ENCODE measurements at places on chromosomes 5 and 9.

DNA sequence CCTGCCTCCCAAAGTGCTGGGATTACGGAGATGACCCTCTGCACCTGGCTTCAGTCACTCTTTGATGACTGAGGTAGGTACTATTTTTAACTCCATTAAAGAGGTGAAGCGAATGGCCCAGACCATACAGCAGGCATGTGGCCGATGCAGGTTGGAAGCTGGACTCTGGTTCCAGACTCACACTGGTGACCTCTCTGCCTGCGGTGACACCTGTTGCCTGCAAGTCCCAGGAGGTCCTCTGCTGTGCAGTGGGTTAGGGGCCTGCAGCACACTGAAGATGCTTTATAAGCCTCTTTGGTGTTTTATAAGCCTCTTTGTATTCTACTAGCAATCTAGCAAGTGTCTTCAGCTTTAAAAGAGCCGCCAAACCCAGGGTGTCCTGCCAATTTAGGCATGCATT is 49.2 kb upstream of the PTCH1 start:
- DNase-seq, result no peak

DNA sequence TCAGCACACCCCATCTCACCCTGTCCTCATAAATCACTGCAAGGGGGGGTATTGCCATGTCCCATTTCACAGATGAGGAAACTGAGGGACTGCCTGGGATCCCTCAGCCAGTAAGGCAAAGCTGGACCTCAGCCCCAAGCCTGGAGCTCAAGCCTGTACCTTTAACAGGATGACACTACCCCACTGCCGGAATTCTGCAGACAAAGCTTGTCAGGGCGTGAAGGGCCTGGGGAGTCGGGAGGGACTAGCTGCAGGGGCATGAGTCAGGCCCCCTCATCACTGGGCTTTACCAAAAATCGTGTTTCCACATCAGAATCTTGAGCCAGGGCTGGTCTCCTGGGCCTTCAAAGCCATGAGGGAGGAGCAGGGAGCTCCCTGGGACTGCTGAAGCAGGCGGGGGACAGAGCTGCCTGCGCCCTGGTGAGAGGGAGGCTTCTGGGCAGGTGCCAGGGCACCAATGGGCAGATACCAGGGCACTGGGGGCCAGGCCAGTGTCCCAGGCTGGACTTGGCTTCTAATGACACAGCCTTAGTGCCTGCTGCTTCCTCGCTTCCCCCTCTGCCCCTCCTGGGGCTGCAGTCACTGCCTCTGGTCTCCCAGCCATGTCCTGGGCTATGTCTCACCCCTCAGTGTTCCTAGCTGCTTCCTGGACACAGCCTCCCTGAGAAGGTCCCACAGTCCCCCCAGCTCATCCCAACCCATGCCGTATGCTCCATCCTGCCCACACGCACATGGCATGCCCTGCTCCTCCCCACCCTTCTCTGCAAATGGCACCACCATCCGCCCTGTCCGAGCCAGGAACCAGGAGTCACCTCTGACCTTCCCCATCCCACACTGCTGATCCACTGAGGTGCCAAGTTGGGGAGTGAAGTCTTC is 80.7 kb downstream of the LMX1B start:
- no peak for DNase-seq

GRCh38 chr9:131668439-131669268 is 71.2 kb downstream of the RAPGEF1 start:
- no peak for DNase-seq

DNA sequence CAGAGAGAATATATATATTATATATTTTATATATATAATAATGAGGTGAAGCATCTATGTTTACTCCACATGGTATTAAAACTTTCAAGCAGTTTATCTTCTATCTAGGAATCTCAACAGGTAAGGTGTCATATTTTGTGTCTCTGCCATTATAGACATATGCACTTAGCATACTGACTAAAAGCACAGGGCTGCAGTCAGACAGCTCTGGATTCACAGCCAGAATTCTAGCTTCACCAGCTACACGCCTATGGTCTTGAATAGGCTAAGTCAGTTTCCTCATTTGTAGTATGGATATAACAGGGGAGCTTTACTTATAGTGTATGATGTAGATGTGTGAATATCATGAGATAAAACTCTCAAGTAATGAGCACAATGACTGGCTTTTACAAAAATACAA is 57.9 kb downstream of the FBN2 start:
- DNase-seq, result no peak

GRCh38 chr5:116365006-116365496 is 209.6 kb downstream of the SEMA6A start:
- no peak for DNase-seq

DNA sequence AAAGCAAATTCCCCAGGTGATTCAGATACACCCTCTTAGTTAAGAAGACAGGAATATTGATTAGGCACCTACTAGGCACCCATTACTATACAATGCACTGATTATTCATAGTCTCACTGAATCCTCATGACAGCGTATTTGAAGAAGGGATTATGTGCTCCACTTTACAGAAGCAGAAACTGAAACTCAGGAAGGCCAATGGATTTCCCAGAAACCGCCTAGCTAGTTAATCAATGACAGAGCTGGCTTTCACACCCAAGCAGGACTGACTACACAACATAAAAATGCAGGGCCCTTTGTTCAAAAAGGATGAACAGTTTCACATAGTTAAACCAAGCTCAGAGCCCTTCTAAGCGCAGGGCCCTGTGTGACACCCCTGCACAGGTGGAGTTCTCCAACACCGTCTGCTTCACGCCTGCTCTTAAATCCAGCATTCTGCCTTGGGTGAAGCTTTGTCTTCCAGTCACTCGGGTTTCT is 117.3 kb downstream of the TTLL11 start:
- no peak for DNase-seq

DNA sequence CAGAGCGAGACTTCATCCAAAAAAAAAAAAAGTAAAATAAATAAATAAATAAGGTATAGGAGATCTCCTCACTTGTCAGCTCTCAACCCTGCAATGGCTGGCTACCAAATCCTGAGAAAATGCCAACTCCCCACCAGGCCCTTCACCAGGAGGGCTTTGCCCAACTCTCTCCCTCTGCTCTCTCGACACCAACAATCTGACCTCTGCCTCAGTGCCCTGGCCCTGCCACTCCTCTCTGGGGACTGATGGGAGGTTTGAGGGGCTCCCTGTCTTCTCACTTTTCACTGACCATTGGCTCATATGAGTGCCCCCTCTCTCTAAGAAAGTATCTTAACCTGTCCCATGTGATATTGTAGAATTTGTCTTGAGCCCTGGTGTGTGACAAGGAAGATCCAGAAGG is 52.6 kb upstream of the SH3PXD2B start:
- DNase-seq, result peak; percentile 9

DNA sequence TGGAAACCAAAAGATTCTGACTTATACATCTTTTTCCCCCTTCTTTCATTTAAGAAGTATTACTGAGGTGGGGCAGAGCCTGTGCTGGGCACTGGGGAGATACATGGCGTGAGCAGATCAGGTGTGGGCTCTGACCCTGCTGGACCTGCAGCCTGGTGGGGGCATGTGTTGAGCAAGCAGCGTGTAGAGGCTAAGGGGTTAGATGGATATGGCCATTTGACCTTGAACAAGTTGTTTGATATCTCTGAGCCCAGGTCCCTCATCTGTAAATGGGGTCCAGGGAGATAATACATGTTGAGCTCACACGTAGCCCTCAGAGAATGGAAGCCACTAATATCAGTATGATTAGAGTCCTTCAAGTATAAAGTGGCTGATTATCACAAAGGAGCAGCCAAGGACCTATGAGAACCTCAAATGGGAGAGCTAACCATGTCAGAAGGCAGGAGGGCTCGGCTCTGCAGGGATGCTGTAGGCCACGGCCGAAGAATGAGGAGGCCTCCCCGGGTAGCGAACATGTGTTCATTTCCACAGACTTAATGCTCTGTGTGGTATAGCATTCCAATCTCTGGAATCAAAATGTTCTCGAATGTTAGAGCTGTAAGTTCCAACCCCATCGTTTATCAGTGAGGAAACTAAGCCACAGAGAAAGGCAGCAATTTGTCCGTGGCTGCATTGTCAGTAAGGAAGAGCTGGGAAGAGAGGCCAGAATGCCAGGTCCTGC is 15.4 kb upstream of the ANGPTL2 start:
- DNase-seq, result no peak

DNA sequence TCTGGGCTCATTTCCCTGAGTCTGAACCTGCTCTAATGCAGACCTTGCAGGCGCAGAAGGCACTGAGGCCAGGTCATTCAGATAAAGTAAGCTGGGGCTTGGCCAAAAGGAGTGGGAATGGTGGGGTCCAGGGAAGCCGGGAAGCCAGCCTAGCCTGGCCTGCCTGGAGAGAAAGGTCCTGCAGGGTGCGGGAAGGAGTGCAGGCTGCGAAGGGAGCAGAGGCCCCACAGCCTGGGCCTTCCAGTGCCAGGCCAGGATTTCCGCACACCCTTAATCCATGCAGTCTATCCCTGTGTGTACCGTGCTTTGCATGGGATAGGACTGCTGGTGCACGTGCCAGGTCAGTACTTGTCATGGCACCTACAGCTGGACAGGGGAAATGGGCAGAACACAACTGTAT is 3.6 kb upstream of the STING1 start:
- no peak for DNase-seq

GRCh38 chr9:70519912-70520724 is 105.7 kb upstream of the KLF9 start:
- no peak for DNase-seq

DNA sequence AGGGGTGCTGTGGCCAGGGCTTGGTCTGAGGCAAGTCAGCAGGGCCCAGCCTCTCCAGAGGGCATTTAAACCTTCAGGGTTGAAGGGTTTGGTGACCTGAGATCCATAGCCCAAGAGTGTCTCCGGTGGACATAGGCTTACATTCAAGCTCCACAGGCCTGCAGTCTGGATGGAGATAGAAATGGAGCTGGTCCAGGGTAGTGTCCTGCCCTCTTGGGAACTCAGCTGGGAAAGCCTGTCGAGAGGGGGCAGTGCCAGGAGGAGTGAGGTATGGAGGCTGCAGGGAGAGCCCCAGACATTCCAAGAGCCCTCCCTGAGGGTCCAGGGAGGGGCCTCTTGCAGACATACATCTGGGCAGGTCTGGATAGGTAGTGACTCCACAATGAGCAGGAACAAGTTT is 177.0 kb upstream of the MVB12B start:
- no peak for DNase-seq

GRCh38 chr5:38189081-38189504 is 69.3 kb upstream of the EGFLAM start:
- no peak for DNase-seq

- DNase-seq, result no peak
Measured at GRCh38 chr9:114655689-114656088, 1.9 kb downstream of the TEX53 start.

- no peak for DNase-seq
Measured at GRCh38 chr5:78586251-78586650, 62.3 kb downstream of the LHFPL2 start.

GRCh38 chr9:121771851-121772599 is 120.6 kb downstream of the DAB2IP start:
- DNase-seq, result peak; percentile 76

GRCh38 chr5:10941900-10942299 is 180.9 kb upstream of the DAP start:
- DNase-seq, result no peak

- DNase-seq, result peak; percentile 58
Measured at GRCh38 chr9:128494108-128494745, 10.3 kb upstream of the GLE1 start.

DNA sequence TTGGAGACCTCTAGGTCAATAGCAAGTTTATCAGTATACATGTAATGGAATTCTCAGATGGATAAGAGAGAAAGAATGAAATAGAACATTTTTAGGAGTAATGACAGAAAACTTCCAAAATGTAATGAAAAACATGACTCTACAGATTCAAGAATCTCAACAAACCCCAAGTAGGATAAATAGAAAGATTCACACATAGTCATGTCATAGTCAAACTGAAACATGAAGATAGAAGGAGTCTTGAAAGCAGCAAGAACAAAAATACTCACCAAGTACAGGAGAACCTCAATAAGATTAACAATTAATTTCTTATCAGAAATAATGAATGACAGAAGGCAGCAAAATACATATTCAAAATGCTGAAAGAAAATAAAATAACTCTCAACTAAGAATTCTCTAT is 164.5 kb downstream of the SPATA31D1 start:
- DNase-seq, result no peak

DNA sequence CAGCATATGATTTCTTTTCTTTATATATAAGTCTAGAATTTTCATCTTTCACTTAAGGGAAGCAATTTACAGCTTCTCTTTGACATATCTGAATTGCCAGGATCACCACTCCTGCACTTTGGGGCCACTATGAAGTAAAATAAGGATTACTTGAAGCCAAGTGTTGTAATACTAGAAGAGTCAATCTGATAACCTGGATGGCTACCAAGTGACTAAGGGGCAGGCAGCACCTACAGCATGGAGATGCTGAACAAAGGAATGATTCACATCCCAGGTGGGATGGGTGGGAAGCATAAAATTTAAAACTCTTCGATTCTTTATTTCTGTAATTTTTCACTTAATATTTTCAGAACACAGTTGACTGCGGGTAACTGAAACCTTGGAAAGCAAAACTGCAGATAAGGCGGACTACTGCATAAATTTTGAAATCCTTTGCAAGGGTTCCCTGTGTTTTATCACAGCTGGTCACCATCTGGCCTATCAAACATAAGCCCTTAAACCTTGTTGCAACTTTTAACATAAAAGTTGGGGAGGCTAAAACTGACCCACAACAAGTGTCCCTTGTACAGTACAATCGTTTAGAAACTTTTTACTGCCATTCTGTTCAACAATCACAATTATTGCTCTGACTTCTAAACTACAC is 31.2 kb downstream of the NR3C1 start:
- DNase-seq, result no peak

DNA sequence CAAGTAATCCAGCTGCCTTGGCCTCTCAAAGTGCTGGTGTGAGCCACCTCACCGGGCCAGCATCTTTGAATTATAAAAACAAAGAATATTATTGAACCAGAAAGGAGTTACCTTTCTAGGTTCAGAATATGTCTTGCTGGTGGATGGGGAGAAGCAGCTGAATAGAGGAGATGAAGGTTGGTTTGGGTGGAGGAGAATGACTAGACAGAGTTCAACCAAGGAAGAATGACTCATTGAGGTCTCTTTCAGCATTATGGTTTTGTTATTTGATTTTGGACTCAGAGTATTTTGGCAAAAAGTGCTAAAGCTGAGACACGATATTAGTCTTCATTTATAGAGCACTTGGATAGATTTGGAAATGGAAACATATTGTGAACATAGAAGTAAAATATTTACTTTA is 75.2 kb upstream of the MPDZ start:
- no peak for DNase-seq

- DNase-seq, result no peak
Measured at GRCh38 chr5:136629125-136629792, 263.9 kb upstream of the TRPC7 start.

- no peak for DNase-seq
Measured at GRCh38 chr5:177388521-177389052, 4.4 kb downstream of the SLC34A1 start.

- DNase-seq, result no peak
Measured at GRCh38 chr5:173331287-173331686, 3.1 kb upstream of the STC2 start.

GRCh38 chr9:18786196-18786595 is 246.8 kb downstream of the SAXO1 start:
- DNase-seq, result no peak

Measured in tibial artery (tissue), 4 donors.